ENCODE measurements at places on chromosomes 2 and 18.

DNA sequence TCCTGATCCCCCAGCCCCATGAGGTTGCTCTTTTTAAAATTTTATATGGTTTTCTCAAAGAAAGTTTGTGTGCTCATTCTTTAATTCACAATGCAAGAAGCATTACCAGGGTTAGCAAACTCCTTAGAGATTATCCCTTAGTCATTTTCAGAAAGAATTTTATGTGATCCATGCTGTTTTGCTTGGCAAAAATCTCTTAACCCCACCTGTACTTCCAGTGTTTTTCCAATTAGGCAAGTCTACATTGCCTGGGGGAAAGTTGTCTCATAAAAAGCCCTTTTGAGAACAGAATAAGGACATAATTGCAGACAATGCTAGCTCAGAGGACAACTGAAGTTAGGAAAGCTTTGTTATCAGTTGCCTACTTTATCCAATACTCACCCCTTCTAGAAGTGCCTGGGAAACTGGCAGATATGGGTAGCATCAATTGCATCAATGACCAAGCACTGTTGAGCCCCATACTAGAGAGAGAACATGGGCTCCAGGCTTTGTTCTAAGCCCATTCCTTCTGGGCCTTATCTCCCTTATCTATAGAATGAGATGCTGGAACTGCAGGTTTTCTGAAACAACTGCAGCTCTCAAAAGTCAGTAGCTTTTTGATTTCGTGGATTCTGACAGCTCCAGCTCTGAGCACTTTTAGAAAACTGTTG lies 265.9 kb upstream of the SPHKAP start:
- DNase-seq = no peak

- DNase-seq = no peak
Measured at GRCh38 chr18:25669741-25670140, 317.8 kb upstream of the ZNF521 start.

DNA sequence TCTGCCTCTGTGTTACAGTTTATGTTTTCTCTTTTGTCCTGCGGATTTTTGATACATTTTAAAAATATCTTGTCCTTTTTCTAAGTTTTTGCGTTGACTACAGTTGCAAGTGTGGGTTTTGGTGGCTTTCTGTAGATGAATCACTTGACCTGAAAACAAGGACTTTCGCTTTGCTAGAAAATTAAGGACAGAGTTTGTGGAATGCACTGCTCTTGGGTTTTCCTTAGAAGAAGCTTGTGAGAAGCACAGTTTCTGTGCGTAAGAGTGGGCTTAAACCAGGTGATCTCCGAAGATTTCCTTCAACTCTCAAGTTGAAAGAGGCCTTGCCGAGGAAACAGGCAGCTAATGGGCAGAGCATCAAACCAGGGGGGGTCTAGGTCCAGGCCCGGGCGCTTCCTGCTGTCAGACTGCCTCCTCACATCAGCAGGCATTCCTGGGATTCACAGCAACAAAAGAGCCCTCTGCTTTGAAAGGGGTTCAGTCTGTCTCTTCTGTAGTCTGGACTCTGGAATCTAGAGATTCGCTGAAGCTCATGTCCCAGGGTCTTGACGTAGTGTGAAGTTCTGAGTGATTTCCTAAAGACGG lies 17.3 kb downstream of the NCK2 start:
- DNase-seq = no peak

DNA sequence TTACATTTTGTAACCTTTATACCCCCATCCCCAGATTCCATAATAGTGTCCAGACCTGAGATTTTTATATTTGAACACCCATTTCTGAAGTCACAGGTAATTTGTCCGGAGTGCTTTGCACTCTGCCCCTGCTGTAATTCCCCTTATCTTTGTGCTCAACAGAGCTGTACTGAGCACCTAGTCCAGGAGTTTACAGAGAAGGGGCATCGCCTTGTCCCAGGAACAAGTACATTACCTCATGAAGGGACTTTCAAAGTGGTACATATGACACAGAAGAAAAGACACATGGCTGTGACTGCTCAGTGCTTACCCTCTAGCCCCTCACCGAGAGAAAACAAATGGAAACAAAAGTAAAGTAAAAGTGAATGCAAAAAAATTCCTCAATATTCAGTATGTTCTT lies 373.5 kb downstream of the SOX11 start:
- no peak for DNase-seq

GRCh38 chr2:220469201-220469600 lies 841.8 kb downstream of the SLC4A3 start:
- DNase-seq = no peak

All from AML-193 (cell line).